NCI-H1930 (cell line): ENCODE measurements at places on chromosomes 13 and 19.

- peak; percentile 77 for DNase-seq
Measured at GRCh38 chr13:74133657-74134201, 475 bp downstream of the KLF12 start.

DNA sequence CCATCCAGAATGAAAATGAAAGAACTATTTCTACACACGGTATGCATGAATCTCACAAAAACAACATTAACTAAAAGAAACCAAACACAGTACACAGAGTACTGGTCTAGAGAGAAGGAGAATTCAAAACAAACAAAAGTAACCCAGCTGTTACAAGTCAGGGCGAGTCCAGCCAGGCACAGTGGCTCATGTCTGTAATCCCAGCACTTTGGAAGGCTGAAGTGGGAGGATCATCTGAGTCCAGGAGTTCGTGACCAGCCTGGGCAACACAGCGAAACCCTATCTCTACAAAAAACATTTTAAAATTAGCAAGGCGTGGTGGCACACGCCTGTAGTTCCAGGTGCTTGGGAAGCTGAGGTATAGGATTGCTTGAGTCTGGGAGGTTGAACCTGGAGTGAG is 1.7 kb upstream of the PSMC4 start:
- DNase-seq = no peak

GRCh38 chr13:34044660-34045080 is 226.7 kb downstream of the RFC3 start:
- DNase-seq = no peak

DNA sequence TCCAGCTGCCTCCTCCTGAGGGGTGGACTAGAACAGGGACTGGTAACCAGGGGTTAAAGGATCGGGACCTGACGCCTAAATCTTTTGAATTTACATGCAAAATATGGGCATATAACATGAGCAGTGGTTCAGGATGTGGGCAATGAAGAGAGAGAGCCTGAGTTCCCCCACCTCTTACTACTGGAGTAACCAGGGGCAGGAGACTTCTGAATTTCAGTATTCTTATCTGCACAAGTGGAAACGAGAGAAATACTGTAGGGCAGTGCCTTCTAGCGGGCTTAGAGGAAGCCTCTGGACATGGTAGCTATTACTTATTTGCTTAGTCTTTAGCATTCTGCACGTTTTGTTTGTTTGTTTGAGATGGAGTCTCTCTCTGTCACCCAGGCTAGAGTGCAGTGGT is 26.3 kb downstream of the BCAT2 start:
- DNase-seq = no peak

DNA sequence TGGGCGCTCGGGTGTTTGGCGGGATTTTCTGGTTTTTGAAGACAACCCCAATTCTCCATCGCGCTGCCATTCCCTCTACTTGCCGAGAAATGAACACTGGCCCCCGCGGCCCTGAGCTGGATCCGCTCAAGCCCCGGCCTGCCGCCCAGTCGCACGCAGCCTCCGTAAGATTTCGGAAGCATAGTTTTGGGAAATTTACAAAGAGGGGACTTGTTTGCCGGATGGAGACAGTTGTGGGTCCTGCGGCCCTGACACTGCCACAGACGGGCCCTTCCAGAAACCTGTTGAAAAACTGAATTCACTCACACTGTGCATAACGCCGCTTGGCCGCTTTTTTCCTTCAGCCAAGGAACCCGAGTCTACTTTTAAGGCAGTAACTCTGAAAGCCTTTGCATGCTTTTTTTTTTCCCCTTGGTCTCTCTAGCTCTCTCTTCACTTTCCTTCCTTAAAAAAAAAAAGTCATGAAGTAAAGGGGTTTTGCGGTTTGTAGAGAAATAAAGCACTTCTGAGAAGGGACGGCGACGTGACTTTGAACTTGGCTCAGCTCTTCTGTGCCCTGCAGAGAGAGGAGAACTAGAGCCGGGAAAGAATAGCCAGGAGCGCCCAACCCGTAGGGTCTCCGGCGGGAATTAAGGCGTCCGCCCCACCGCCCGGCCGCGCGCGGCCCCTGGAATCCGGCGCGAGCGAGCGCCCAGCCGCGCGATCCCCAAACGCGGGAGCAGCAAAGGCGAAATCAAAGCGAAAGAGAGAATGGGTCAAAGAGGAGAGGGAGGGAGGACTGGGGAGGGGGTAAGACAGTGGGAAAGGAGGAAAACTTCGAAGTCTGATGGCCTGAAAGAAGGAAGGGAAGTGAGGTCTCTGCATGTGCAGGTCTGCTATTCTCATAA is 3.4 kb upstream of the ZIC2 start:
- DNase-seq = no peak

GRCh38 chr13:68304286-68304893 is 1074.3 kb upstream of the PCDH9 start:
- no peak for DNase-seq

DNA sequence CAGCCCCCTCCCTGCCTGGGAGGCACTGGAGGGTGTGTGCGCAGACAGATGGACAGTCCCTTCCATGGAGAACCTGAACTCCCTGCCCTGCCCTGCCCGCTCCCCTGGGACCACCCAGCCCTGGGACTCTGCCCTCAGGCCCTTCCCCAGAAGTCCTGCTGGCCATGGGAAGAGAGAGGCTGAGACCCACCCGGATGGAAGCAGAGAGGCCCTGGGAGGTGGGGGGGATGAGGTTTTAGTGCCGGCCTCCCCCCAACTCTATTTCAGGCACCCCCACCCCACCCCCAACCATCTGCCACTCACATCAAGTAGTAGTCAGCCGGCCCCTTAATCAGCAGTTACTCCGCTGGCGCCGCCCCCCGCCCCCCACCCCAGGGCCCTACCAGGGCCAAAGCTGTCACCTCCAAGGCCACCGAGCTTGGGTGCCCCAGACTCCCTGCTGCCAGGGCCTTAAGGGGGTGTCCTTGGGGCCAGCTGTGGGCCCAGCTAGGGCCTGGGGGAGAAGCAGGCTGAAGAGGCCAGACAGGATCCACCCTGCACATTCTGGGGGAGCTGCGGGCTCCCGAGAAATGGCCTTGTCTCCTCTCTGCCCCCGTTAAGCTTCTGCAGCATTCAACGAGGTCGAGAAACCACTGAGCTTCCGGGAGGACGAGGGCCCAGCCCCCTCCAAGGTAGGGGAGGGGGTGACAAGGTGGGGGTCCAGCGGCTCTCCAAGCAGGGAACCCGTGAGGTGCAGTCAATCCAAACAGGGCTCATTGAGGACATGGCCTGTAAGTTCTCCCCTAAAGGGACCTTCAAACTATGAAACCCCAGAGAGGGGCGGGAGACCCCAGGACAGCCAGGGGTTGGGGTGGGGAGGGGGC is 17.4 kb downstream of the NMRK2 start:
- no peak for DNase-seq

- no peak for DNase-seq
Measured at GRCh38 chr13:34465423-34465922, 476.6 kb upstream of the NBEA start.

DNA sequence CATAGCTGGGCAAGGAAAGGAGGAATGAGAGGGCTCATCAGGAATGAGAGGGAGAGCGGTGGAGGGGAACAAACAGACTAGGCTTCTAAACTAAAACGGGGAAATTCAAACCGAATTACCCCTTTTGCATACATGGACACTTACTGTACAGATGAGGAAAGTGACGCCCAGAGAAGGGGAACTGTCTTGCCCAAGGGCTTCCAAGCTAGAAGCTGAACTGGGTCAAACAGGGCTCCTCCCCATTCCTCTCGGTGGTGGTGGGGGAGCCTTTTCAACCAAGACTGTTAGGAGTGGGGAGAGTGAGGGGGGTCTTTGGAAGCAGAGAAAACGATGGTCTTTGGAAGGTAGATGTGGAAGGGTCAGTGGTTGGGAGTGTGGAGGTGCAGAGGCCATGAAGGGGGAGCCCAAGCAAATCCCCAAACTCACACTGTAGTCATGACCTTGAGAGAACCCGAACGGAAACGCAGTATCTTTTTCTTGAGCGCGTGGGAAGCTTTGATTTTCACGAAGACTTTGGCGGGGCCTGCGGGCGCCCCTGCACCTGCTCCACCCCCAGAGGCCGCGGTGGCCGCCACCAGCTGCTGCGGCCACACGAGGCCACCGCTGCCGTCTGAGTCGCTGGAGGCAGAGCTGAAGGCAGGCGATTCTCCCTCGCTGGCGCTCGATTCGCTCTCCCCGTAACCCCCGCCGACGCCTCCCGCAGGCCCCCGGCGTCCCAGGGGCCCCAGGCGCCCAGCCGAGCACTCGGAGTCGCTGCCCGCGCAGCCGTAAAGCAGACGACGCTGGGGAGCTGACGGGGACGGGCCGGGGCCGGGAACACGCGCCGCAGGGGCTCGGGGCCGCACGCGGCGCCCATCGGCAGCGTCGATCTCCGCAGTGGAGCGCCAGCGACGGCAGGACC is 12.3 kb upstream of the GNG8 start:
- DNase-seq = no peak

- DNase-seq = no peak
Measured at GRCh38 chr13:95067303-95067702, 233.9 kb downstream of the ABCC4 start.

DNA sequence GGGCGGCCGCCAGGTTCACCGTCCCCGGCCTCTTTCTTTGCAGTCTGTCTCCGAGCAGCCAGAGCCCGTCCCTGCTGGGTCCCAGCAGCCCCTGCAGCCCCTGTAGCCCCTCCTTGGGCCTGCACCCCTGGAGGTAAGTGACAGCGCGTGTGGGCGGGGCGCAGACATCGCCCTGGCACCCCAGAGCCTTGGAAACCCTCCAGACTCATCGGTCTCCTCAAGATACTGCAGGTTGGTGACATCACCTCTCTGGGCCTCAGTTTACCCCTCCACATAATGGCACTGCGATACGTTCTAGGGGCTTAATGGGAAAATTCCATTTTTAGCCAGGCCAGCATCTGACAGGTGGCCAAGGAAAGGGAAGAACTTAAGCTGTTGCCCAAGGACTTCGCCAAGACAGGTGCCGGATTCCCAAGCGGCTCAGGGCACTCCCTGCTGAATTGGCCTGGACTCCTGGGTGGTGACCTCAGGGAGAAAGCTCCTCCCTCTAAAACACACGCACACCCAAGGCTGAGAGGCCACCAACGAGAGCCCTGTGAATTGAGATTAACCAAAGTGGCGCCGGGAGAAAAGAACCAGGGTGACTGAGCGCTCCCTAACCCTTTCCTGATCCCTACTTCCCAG is 13.1 kb downstream of the MAST3 start:
- no peak for DNase-seq

DNA sequence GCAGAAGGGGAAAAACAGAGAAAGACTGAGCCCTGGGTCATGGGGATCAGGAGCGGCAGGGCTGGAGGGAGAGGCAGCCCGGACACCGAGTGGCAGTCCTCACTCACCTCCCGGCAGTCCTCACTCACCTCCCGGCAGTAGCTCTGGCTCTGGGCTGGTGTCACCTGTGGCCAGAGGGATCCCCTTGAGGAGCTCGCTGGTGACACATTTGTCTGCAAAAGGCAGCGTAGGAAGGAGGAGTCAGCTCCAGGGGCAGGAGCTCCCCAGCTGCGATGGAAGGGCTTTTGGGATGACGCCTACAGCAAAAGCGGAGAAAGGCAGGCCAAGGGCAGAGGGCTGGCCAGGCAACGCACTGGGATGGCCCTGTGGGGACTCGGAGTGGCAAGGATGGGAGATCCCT is 739 bp downstream of the EIF3G start:
- DNase-seq = no peak
